ENCODE measurements at places on chromosomes 13 and 19.

DNA sequence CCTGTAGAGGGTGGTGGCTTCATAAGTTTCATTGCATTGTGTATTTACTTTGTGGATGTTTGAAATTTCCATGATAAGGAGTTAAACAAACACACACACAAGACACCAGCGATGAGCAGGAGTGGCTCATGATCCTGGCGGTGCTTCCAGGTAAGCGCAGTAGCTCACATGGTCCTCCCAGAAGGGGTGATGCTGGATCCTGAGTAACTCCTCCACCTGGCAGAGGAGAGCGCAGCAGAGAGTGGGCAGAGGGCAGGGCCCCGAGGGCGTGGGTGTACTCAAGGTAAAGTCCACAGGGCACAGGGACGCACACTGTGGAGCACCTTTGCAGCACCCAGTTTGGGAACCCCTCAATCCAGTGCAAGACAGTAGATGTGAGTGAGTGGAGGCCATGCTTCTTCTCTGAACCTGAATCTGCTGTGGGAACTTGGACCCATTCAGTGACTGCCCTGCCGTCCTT, 54.0 kb downstream of the RFX2 start:
- DNase-seq = no peak

GRCh38 chr19:15449620-15450527, at the start of gene WIZ:
TSS of gene WIZ (minus strand) at chr19:15449956. CDS start at chr19:15448307, 1,649 bp downstream.
- DNase-seq = peak; percentile 78

GRCh38 chr13:58858870-58859371, 1227.4 kb downstream of the PCDH17 start:
- DNase-seq = no peak

DNA sequence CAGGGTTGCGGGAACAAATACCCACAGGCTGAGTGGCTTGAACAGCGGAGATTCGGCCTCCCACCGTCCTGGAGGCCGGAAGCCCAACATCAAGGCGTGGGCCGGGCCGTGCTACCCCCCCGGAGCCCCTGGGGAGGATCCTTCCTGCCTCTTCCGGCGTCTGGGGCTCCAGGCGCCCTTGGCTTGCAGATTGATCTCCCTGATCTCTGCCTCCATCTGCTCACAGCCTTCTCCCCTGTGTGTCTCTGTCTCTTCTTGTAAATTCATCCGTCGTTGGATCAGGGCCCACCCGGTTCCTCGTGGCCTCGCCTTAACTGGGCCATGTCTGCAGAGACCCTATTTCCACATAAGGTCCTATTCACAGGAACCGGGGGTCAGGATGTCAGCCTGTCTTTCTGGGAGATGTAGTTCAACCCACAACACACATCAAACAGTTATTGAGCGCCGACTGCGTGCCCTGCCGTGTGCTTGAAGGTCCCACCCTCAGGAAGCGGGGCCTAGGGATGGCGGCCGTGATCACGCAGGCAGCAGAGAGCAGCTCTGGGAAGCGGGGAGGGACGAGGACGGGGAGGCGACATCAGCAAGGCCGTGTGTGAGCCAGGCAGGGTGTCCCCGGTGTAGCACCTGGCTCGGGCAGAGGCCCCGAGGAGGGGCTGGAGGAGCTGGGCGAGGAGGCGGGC, 21.3 kb downstream of the HCN2 start:
- DNase-seq = peak; percentile 49

DNA sequence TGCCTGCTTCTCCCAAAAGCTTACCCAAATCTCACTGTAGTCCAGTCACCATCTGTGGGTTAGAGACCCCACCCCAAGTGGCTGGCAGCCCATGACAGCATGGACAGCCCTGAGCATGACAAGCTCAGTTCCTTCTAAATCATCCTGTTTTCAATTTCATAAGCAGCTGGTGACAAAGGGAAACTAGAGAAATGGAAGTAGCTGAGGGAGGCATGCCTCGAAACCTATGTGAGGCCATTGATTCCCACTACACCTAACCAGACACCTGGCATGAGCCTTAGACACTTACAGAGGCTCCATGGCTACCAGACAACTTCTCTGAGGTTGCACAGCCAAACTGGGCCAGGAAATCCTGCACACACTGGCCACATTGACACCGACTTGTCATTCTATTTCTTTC, 56.2 kb downstream of the ABCC4 start:
- no peak for DNase-seq

GRCh38 chr13:27283906-27284493, 13.4 kb downstream of the RASL11A start:
- no peak for DNase-seq

DNA sequence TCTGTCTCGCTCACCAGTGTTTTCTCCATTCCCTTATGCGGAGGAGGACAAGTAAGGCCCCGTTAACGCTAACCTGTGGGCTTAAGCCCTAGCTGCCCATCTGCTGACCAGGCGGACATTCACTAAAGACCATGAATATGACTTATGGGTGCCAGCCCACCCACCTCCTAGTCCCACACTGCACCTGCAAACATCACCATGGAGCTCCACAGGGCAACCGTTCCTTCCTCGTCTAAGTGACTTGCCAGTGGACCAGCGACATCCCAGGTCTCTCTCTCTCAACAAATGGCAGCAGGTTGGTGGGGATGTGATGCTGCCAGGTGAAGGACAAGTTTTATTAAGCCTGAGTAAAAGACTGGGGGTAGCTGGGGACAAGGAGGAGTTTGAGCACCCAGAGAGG, 55.2 kb downstream of the CCDC70 start:
- no peak for DNase-seq

DNA sequence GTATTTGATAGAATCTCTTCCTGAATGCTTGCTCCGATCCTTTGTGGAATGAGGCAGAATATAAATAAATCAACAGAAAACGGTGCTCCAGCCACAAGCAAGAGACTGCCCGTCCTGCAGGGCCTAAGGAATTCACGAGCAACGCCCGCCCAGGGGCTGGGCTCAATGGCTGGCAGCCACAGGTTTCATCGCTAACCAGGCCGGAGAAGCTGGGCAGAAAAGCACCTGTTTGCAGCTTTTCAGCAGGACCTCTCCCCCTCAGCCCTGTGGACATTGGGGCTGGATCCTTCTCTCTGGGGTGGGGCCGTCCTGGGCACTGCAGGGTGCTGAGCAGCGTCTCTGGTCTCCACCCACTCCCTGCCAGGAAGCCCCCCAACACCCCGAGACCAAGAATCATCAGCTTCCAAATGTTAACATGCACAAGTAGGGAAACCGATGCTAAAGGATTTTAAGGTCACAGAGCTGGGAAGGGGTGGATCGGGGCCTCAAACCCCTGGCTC, 102.5 kb downstream of the GADD45B start:
- DNase-seq = no peak

- no peak for DNase-seq
These were observed 8.6 kb upstream of the BCAT2 start for GRCh38 chr19:48819366-48819816.

DNA sequence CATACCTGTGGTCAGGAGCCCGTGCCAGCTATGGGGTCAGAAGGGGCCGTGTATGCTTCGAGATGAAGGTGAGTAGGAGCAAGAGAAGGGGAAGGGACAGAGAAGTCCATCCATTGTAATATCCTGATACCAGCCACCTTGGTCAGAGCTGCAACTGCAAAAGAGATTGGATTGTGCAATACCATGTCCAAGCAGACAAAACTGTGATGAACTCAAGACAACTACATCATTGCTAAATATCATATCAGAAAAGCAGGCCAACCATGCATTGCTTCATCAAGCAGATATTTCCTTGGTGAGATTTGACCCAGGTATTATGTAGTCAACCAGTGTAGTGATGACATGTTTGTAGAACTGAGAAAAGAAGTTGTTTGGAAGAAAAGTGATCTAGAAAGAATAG, 12.1 kb downstream of the HNRNPUL1 start:
- DNase-seq = no peak

GRCh38 chr13:79482281-79482970, 1.5 kb downstream of the NDFIP2 start:
- DNase-seq = no peak

DNA sequence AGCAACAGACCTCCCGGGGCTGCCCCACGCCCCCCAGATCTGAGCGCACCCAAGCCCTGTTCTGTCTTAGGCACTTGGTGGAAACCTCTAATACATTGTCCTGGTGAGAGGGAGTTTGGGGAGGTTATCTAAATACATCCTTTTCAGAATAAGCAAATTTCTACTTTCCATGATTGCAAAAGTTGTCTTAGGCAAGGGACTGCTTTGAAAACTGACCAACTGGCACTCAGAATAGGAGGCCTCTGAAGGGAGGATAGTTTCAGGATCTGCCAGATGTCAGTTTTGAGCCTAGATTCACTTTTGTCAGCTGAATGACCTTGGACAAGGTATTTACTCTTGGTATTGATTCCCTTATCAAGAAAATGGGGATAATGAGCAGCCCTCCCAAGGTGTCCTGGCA, 11.8 kb downstream of the SERP2 start:
- DNase-seq = no peak

DNA sequence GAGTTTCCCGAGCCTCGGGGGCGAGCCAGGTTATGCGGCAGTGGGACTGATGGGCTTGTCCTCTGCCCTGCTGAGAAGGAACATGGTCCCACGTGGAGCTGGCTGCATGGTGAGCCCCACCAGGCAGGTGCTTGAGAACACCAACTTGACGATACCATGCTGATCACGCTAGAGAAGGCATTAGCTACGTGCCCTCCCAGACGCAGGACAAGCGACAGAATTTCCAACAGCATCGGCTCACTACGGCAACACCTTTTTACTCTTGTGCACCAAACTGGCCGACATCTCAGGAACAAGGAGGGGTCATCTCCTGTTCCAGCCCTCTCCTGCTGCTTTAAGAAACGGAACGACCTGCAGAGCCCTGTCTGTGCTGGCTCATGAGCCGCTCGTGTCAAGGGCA, 8.3 kb downstream of the ZFR2 start:
- no peak for DNase-seq

- no peak for DNase-seq
These were observed 13.8 kb upstream of the SLITRK1 start for GRCh38 chr13:83895994-83896580.

GRCh38 chr19:45323671-45324081, 1.0 kb upstream of the CKM start:
- no peak for DNase-seq

DNA sequence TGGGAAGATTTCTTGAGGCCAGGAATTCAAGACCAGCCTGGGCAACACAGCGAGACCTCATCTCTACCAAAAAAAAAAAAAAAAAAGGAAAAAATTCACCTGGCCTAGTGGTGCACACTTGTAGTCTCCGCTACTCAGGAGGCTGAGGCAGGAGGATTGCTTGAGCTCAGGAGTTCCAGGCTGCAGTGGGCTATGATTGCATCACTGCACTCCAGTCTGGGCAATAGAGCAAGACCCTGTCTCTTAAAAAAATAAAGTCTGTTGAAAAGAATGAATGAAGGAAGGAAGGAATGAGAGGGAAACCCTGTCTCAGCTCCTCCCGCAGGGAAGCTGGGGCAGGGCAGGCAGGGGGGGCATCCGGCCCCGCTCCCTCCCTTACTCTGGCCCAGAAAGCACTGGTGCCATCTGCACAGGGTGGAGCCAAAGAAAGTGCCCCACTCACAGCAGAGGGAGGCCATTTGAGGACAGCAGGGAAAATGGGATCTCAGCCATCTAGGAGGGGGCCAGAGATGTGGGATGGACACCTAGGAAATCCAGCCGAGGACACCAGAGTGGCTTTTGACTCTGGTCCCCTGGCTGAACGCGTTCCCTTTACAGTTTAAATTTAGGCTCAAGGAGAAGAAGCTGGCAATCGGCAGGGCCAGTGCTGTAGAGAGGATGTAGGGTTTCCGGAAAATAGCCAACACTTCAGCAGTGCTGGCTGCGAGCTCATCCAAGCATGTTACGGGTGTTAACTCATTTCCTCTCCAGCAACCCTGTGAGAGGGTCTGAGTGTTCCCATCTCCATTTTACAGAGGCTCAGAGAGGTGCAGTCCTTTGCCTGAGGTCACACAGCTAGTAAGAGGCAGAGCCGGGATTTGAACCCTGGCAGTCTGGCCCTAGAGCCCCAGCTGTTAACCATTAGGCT, 3.6 kb upstream of the HPN start:
- DNase-seq = no peak

DNA sequence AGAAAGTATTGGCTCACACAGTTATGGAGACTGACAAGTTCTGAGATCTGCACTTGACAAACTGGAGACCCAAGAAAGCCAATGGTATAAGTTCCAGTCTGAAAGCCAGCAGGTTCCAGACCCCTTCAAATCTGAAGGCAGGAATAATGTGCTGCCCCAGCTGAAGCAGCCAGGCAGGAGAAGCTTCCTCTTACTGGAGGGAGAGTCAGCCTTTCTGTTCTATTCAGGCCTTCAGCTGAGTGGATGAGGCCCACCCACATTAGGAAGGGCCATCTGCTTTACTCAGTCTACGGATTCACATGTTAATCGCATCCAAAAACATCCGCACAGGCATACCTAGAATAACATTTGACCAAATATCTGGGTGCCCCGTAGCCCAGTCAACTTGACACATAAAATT, 8.2 kb upstream of the VWA8 start:
- DNase-seq = no peak

DNA sequence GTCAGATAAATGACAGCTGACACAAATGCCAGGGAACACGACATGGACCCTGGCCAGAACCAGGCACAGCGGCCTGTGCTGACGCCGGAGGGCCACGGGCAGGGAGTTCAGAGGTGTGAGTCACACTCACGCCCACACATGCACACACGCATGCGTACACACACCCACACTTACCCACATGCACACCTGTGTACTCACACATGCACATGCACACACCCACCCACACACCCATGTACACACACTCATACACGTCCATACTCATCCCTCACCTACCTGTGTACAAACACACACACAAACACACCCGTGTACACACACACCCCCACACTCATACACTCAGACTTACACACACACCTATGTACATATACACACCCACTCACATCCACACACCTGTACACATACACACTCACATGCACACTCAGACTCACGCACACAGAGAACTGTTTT, 40.4 kb downstream of the MLLT1 start:
- no peak for DNase-seq

DNA sequence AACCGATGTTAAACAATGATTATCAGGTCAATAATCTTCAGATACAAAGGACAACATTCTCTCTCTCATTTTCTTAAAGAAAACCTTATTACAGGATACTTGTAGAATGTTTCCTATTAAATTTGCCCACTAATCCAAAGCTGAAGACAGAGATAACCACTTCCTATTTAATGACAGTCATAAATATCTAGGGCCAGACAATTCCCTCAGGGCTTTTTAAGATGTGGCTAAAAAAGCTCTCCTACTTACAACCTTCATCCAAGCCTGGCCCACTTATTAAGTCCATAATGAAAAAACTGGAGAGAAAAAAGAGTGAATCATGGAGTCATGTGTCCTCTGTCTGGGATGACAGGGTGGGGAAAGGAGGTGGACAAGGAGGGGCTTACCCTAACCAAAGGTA, 235.9 kb downstream of the KLF12 start:
- DNase-seq = no peak
